ENCODE measurements at places on chromosomes 3 and 15.

- DNase-seq: peak; percentile 97
Observed at GRCh38 chr3:195914648-195915473, 6.5 kb upstream of the TNK2 start.

DNA sequence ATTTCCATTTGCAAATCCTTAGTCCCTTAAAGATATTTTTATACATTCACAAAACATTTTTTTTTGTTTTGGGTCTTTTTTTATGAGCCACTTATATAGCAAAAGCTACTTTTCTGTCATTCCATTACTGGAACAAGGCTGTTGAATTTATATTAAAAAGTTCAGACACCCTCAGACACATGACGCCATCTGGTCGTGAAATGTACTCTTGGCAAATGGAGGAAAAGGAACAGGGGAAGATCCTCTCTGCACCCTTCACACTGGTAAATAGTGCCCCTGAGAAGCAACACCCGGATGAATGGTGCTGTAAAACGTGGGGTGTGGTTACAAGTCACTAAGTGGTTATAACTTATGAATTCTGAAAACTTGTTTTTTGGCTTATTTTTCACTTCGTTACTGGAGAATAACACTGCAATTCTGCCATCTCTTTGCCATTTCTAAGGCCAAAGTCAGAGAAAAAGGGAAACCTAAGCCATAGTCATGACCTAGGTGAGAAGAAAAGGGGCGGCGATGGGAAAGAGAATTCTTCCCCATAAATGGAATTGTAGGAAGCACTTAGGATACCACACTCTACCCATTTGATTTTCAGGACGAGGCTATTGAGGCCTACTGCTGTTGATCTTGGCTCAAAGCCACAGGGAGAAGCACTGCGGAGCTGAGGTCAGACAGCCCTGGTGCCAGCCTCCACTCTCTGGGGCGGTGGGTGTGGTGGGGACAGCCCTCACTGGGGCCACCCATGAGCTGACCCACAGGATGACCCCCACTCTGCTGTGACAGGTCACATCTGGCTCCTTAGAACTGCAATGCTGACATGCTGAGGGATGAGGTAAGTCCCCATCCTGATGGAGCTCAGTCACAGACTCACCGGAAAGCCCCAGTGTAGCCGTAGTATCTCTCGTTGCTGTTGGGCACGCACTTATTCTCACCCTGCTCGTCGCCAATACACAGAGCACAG lies 21.9 kb downstream of the LTF start:
- no peak for DNase-seq

GRCh38 chr15:71042356-71042922 lies 72.8 kb upstream of the THSD4 start:
- DNase-seq: no peak

- DNase-seq: no peak
Observed at GRCh38 chr3:143928056-143928455, 43.6 kb upstream of the DIPK2A start.

DNA sequence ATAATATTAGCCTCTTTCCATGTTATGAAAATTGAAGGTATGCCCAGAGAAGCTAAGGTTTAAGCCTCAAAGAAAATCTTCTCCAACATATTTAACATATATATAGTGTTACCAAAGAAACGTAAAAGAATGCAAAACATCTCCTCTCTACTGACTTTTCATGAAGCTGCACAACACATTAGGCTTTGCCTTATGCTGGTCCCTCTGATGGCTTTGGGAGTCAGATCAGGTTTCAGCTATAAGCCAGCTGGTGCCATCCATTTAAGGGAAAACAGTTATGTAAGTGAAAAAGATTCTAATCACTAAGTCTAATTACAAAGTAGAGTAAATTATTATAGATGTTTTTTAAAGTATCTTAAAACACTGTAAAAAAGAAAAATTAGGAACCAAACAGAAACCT lies 410.5 kb downstream of the LSAMP start:
- no peak for DNase-seq

DNA sequence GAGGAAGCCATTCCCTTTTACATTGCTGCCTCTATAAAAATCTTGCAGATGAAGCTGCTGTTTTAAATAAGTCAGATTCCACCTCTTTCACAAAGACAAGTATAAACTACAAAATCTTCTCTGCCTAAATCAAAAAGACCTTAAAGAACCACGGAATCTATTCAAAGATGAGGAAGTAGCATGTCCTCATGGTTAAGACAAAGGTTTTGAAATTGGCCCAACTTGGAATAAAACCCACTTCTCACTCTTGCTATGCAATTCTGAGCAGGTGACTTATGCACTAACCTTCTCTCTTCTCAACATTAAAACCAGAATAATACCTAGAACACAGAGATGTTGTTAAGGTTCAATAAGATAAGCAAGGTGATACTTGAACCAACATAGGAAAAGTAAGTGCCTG lies 97.6 kb downstream of the FOXP1 start:
- DNase-seq: no peak

- no peak for DNase-seq
Observed at GRCh38 chr3:189683546-189684255, 52.5 kb downstream of the TP63 start.

- DNase-seq: no peak
Observed at GRCh38 chr3:144112036-144112435, 140.4 kb downstream of the DIPK2A start.

DNA sequence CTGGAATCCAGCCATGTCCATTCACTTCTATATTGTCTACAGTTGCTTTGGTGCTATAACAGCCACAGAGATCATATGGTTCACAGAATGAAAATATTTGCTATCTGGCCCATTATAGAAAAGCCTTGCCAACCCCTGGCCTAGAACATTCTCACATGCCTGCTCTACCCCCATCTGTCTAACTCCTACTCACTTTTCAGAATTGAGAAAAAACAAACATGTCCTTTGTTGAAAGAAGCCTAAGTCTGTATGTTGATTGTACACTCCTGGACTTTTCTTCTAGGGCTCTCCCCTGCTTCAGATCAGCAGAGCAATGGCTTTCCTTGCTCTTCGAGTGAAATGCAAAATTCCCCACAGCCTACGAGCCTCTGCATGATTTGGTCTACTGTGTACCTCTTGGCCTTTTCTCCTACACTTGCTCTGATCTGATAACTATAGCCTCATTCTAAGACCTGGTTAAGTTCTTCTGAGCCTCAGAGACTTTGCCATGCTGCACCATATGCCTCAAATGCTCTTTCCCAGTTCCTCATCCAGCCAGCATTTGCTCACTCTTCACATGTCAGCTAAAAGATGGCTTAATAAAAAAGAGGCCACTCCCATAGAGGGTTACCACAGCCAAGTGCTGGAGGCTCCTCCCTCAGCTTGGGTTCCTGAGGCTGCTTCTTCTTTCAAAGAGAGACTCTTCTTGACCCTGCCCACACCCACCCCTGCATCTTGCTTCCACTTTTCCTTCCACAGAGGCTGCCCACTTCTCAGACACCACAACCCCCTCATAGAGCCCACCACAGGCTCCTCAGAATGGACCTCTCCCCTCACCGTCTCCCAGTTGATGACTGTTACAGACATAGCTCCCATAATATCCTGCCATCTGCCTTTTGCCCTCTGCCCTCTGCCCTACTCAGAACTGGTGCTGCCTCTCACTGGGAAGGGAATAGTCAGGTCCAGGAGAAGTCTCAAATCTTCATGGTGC lies 22.9 kb upstream of the DCLK3 start:
- DNase-seq: no peak

DNA sequence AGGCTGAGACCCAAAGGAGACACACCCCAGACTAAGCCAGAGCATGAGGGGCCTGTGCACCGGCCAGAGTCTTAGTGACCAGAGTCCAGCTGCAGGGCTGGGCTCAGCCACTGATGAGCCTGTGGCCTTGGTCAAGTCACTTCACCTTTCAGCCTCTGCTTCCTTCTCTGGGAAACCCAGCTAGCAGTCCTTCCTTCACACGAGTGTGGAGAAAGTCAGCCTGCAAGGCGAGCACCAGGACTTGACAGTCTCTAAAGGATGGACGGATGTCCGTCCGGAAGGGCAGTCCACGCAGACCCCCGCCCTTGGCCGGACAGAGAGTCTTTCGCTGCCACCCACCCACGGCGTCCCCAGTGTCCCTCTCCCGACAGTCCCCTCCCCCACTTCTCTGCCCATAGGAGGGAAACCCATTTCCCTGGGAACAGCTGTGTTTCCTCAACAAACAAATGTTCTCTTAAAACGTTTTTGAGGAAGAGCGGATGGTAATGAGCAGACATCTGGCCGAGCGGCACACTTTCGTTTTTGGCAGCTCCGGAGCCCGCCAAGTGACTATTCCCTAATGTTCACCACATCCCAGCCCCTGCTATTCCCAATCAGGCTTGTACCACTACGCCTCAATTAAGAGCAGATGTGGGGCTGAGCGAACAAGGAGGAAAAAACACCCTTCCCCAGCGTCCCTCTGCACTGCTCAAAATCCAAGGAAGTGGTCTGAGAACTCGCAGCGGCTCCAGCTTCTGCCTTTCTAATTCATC lies 129.1 kb upstream of the SMAD3 start:
- DNase-seq: no peak

- DNase-seq: no peak
Observed at GRCh38 chr3:149356630-149357029, 20.8 kb downstream of the TM4SF1 start.

DNA sequence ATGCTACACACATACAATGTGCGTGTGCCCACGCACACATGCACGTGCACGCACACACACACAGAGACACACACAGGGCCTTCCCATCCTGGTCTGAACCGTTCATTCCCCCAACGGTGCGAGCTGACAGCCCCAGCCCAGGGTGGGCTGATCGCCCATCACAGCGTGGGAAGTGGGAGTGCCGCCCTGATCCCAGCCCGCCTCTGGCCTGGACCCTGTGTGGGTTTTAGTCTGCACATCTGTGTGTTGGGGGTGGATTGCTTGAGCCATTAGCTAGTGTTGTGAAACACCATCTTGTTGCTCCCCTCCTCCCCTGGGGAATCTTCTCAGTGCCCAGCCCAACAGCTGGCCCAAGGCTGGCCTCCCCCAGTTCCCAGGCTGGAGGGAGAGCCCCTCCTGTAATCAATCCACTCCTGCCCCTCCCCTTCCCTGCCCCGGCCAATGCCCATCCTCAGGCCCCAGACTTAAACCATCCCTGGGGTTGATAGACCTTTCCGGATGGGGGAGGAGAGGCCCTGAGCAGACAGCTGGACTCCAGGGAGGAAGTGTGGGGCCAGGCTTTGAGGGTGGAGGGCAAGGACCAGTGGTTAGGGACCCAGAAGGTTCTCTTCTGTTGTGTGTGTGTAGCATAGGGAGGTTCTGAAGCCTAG lies 8.3 kb downstream of the SEMA3G start:
- no peak for DNase-seq

- no peak for DNase-seq
Observed at GRCh38 chr15:86773736-86774135, 694.1 kb downstream of the AGBL1 start.

GRCh38 chr3:123523023-123523412 lies 61.8 kb downstream of the HACD2 start:
- DNase-seq: no peak

DNA sequence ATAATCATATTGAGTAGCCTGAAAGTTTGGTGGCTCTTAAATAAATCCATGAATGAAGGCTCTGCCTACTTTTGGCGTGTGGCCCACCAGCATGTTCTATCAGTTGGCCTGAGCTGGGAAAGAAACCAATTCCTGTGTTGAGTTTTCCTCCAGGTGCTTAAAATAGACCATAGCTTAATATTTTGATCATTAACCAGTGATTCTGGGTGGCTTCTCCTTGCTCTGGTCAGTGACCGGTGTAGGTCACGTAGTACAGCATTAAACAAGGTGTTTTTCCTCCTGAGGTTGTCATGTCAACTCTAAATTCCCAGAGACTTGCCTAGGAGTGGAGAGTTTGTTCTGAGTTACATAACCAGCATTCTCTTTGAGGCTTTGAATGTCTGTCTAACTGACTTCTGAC lies 1.3 kb downstream of the HHLA2 start:
- no peak for DNase-seq

DNA sequence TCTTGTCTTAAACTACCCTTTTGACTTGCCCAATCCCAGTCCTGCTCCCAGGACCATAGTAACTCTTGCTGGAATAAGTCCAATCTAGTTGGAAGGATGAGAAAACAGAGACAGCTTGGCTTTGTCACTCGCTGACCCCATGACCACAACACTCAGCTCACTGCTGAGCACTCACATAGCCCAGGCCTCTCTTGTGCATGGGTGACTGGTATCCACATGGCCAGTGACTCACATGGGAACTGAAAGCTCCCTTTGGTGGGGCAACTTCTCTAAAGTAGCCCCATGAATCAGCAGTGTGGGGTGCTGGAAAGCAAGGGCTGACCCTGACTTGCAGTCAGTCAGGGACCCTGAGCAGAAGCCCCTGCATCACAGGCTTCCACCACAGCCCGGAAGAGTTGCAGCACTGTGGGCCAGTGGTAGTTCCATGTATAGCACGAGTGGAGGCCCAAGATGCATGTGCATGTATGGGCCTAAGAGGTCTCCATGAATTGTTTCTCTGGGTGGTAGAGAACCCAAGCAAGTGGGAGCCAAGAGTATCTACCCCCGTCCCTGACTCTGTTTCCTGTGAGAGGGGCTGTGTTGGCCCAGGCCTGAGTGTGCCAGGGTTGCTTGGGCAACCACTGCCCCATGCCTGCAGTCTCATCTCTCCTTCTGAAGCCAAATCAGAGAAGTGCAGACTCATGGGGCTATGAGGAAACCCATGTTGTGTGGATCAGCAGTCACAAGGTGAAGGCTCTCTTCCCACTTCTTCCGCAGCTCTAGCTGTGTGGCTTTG lies 62.1 kb upstream of the XCR1 start:
- peak; percentile 33 for DNase-seq

- no peak for DNase-seq
Observed at GRCh38 chr3:69328103-69328962, 57.6 kb downstream of the FRMD4B start.

DNA sequence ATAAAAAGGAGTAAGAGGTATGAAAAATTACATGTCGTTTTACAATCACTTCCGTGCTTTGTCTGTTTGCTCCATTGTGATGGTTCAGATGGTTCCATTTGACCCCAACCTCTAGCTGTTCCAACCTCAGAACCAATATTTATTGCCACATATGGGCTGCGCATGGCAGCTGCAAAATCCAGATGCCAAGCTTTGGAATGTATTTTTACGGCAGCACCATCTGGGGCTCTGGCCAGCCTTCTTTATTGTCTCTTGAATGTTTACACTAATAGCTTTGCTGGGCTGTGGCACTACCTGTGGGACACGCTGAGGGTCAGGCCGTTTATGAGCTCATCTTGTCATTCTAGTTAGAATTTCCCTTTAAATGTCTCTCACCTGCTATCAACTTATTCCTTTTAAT lies 219.8 kb downstream of the ROBO2 start:
- DNase-seq: no peak

All from activated naive CD4-positive, alpha-beta T cell treated with anti-CD3 and anti-CD28 coated beads, Interleukin-2, amount 50 U/mL, for 72 hours (primary cell).